NCI-H146 (cell line): ENCODE measurements at places on chromosomes 7 and 10.

DNA sequence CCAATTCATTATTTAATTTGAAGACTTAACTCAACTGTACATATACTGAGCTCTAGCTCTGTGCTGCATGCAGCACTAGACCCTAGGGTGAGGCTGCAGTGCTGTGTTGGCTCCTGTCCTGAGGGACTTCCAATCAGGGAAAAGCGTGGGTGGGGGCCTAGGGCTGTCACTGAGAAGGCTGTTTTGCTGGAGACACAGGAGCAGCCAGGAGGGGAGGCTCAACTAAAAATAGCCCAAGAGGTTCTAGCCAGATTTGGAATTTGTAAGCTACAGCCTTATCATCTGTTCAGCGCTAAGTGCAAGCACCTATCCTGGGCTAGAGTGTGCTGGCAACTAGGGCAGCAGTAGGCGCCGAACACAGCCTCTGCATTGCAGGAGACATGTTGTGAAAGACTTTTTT lies 121.1 kb downstream of the VWC2 start:
- no peak for DNase-seq

GRCh38 chr7:41981046-41982040 lies 255.7 kb downstream of the GLI3 start:
- no peak for DNase-seq

GRCh38 chr10:55641601-55642000 lies 719.5 kb downstream of the ZWINT start:
- DNase-seq = no peak

DNA sequence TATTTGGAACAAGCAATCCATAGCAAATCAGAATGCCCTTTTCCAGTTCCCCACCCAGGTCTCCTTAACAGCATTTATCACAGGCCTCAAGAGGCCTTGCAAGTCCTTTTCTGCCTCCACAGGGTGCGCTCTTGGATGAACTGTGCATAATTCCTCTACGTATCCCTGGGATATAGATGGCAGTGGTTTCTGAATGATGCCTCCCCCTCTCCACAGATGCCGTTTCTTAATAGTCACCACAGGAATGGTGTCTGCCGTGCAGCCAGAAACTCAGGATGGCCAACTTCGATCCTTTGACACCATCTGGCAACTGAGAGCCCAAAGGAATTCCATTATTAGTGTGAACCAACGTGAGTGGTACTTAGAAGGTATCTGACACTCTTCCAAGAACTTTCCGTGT lies 43.1 kb downstream of the JAZF1 start:
- no peak for DNase-seq

- no peak for DNase-seq
Measured at GRCh38 chr10:59383436-59383835, 21.1 kb upstream of the FAM13C start.

- no peak for DNase-seq
Measured at GRCh38 chr10:71727105-71727737, 7.6 kb upstream of the C10orf105 start.
